ENCODE measurements at places on chromosomes 7 and 10. TPM values are rescaled to one million over a fixed set of nuclear protein-coding genes. Genes with fewer than 3 reads are reported as not detected.

DNA sequence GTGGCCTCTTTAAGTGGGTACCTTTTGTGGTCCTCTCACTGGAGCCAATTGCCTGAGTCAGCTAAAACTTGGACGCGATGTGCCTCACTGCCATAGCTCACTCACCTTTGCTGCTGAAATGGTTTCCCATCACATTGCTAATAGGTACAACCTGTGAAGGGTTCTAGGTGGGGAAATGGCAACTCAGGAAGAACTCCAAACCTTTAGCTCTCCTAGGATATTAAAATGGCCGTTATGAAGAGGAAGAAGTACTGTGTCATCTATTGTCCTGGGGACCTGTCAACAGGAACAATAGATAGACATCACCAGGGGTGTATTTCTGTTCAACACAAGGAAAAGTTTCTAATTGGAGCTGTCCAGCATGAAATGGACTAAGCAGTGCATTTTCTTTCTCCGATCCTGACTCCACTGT, 1.2 kb upstream of the ZNF655 start:
- no peak for DNase-seq

- DNase-seq = no peak
Measured at GRCh38 chr10:112658900-112659638, 212.1 kb downstream of the VTI1A start.

DNA sequence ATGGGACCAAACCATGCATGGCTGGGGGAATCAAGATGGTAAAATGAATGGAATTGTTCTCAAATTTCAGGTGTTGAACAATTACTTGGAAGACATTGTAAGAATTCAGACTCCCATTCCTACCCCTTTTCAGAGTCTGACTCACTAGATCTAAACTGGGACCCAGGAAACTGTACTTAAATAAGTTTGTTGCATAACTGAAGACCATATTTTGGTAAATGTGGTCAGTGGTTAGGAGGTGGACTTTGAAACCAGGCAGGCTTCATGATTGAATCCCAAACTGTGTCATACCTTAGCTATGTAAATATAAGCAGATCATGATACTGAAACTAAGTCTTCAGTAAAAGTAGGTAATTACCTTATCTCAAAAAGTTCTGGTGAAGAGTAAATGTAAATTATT, 41.7 kb downstream of the ZWINT start:
- no peak for DNase-seq

- DNase-seq = no peak
Measured at GRCh38 chr10:3395041-3395440, 222.5 kb upstream of the PITRM1 start.

DNA sequence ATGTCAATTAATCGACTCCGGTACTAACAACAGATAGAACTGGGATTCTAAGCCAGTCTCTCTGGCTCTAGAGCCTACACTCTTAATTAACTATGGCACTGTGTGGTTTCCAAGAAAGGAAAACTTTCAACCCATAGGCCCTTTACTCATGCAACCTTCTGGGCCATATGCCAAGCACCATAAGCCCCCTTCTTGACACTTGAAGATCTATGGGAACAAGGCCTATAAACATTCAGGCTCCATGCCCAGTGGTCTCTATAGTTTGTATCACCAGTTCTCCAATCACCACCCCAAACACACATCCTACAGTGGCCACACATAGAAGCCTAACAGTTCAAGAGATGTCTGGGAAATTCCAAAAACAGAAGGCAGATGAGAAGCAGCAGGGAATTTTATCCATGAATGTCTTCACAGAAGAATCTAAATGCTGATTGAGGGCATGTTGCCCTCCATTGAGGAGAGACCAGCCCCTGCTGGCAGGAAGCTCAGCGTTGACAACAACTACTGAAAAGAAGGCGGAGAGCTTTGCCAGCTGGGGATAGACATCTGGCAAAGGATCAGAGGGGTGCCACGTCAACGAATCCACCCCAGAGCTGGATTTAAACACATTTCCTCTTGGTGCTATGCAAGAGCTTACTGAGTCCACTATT, 64.4 kb downstream of the GRM3 start:
- no peak for DNase-seq

DNA sequence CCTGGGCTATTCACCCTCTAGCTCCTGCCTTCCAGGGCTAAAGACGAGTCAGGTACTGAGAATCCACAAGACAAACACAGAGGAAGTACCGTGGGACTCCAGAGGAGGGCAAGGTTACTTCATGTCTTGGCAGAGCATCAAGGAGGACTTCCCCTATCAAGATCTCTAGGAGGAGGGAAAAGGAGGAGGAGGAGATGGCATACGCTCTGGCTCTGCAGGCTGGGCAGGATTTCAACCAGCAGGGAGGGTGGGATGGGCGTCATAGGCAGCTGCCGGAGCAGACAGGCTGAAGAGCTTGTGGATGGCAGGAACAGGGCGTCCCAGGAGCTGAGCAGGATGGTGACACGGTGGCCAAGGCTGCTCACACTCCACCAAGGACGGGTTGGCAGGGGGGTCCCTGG, 21.3 kb downstream of the MDH2 start:
- peak; percentile 67 for DNase-seq

- no peak for DNase-seq
Measured at GRCh38 chr7:45636733-45637132, 62.6 kb downstream of the ADCY1 start.

DNA sequence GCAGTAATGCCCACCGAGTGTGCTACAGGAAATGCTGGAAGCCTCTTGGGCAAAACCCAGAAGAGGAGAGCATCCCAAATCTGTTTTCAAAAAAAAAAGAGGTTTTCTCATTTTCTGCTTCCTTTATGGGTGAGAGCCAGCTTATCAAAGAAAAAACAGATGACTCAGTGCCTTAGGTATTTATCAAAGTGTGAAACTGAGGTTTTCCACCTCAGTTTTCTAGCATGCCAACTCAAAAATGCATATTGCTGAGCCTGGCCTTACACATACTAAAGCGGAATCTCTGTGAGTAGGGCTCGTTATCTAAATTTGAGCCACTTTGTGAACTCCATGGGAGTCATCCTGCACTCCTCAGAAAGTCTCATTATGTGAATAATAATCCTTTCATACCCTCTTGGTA, 705.1 kb downstream of the SUGCT start:
- DNase-seq = no peak

Gene ELMO1
- total RNA-seq = 86.7 TPM

Gene ZC3HAV1L
- total RNA-seq = 37.4 TPM

Measured in urinary bladder (tissue), 4 donors.